ENCODE measurements at places on chromosomes 11 and 22.

GRCh38 chr11:89660234-89660633 is 49.9 kb upstream of the TRIM77 start:
- no peak for DNase-seq

- DNase-seq, result no peak
Measured at GRCh38 chr11:32008880-32009551, 81.9 kb upstream of the RCN1 start.

DNA sequence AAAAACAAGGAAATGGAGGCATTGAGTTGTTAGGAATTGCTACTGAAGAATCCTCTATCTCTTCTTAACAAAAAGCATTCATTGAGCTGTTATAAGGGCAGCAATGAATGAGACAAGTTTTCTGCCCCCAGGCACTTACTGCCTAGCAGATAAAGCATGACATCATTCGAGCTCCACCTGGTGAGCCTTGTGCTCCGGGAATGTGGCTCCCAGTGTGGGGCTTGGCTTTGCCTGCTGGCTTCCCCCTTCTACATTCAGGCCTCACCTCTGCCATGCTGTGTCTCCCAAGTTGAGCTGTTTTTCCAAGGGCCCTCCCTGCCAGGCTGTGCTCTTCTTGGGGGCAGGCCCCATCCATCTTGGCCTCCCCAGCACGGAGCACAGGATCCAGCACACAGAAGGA is 56.9 kb upstream of the EIF3D start:
- peak; percentile 54 for DNase-seq

GRCh38 chr11:98771791-98772190 is 249.0 kb upstream of the CNTN5 start:
- no peak for DNase-seq

DNA sequence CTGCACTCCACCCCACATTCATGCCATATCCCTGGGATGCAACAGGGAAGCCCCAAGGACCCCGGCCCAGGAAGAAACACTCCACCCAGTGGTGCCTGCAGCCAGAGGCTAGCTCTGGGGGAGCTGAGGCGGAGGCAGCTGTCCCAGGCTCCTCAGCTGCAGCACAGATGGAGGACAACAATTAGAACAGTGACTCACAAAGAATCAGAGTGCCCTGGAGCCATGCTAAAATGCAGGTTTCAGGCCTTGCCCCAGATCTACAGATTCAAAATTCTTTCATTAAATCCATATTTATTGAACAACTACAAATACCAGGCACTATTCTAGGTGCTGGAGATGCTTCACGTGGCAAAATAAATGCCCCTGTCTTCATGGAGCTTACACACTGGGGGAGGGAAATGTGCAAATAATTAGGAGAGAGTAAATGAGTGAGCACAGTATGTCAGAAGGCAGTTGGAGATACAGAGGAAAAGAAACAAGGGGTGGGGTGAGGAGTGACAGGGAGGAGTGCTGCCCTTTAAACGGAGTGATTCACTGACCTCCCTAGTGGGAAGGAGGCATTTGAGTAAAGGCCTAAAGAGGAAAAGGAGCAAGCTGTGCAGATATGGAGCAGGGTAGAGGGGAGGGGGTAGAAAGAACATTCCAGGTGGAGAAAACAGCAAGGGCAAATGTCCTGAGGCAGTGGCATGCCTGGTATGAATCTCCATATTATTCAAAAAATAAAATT is 73.3 kb upstream of the CSNK2A3 start:
- no peak for DNase-seq

- DNase-seq, result no peak
Measured at GRCh38 chr11:113142508-113142907, 171.9 kb upstream of the TTC12 start.

GRCh38 chr22:19496324-19496630 is 16.6 kb downstream of the CDC45 start:
- no peak for DNase-seq

GRCh38 chr11:96875712-96876111 is 485.9 kb downstream of the JRKL start:
- no peak for DNase-seq

- peak; percentile 78 for DNase-seq
Measured at GRCh38 chr11:101583251-101584128, at the start of gene TRPC6. Gene TRPC6, minus strand, starts transcription at chr11:101584007. Its CDS starts 504 bp downstream, at chr11:101583503.

- DNase-seq, result no peak
Measured at GRCh38 chr11:97739932-97740800, 1280.6 kb upstream of the CNTN5 start.

GRCh38 chr11:69378303-69379141 is 84.6 kb downstream of the MYEOV start:
- DNase-seq, result no peak

- DNase-seq, result no peak
Measured at GRCh38 chr11:69939551-69940245, 120.5 kb upstream of the FGF3 start.

GRCh38 chr11:7160814-7161489 is 72.2 kb downstream of the RBMXL2 start:
- no peak for DNase-seq

GRCh38 chr11:73521621-73522020 is 76.3 kb downstream of the FAM168A start:
- no peak for DNase-seq

Data from H9 (cell line).